Stimulated activated CD8-positive, alpha-beta memory T cell treated with anti-CD3 and anti-CD28 coated beads, Interleukin-15, amount 100 ng/mL, for 1 hour (primary cell): ENCODE measurements at places on chromosomes 11 and 22.
A peak's percentile ranks its signal among the peaks of the same experiment; 100 is the strongest.

GRCh38 chr11:43676933-43677332 lies 3.6 kb upstream of the HSD17B12 start:
- DNase-seq: no peak

DNA sequence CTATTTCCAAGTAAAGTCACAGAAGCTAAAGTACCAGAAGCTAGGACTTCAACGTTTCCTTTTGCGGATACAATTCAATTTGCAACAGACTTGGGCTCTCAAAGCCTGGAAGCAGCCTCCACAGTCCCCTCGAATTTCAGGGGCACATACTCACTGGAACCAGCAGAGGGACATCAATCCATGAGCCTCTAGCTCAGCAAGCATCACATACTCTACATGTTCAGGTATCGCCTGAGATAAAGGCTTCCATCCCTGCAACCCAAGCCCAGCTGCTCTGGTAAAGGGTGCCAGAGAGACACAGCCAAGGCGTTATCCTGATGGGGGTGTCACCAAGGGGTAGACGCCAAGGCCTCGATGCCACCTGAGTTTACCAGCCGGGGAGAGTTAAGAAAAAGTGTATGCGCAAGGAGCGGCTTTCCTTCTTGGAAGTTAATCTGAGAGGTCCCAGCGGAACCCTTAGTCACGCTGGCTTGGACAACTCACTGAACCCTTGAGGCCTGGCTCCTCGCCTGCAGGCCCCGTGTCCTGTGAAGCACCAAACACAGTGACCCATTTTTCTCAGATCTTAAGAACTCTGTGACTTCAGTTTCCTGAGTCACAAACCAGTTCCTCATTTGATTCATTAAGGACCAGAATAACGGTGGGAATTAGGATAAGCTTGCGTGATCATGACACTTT lies 13.0 kb downstream of the LTO1 start:
- no peak for DNase-seq

DNA sequence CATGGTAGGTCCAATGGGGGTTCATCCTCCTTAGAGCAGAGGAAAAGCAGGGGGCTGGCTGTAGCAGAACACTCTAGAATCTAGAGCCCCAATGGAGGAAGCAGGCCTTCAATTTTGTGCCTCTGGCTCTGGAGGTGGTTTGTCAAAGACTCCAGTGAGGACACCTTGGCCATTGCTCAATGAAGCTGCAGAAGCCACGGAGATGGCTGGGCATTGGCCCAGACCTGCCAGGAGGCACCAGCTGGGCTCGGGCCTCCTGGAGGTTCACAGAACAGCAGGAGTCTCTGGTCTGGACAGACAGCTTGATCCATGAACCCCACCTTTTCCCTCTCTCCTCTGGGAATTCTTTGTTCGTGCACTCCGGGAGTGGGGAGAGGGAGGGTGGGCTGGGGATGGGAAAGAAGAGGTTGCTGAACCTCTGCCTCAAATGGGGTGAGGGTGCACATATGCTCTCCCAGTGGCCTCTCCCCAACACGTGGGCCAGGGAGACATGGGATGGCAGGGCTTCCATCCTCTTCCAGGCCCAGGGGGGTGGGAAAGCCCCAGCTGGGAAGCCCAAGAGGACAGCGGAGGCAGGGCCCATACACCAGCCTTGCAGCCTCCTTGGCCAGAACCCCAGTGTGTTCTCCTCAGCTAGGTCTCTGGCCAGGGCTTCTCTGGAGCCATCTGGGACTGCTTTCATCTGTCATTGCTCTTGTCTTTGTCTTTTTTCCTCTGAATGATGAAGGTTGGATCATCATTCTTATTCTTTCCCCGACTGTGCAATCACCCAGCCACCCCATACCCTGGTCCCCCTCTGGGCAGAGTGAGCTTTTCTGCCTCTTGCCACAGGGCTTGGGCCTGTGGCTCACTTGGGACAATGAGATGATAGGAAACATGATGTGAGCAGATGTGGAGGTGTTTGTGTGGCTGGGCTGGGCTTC lies 1019.4 kb downstream of the BRD1 start:
- DNase-seq: no peak

GRCh38 chr11:45021692-45022141 lies 71.0 kb upstream of the TP53I11 start:
- DNase-seq: no peak

DNA sequence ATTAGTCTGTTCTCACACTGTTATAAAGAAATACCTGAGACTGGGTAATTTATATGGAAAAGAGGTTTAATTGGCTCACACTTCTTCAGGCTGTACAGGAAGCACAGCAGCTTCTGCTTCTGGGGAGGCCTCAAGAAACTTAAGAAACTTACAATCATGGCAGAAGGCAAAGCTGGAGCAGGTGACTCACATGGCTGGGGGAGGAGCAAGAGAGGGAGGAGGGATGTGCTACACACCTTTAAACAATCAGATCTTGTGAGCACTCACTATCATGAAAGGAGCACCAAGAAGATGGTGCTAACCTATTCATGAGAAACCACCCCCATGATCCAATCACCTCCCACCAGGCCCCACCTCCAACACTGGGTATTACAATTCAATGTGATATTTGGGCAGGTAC lies 381.6 kb downstream of the ETS1 start:
- DNase-seq: no peak

- DNase-seq: no peak
Measured at GRCh38 chr11:96337541-96338431, 5.2 kb downstream of the MAML2 start.

DNA sequence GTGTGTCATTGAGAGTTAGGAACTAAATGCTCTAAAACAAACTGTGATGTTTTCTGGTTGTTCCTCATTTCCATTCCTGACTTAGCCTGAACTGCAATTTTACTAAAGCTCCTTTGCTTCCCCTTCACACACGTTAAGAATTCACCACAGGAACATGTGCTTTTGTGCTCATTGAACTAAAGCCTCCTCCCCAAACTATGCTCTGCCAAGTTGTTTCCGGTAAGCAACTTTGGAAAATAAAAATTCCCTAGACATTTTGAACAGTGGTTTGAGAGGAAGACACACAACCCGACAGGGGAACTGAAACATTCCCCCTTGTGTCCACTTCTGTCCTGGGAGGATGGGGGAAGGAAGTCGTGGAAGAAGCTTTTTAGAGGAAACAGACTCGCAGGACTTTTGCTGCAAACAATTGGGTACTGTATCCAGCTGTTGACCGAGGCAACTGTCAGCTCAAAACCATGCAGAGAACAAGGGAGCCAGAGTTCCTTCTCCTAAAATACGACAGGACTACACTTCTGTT lies 66.9 kb downstream of the GAB2 start:
- DNase-seq: no peak

DNA sequence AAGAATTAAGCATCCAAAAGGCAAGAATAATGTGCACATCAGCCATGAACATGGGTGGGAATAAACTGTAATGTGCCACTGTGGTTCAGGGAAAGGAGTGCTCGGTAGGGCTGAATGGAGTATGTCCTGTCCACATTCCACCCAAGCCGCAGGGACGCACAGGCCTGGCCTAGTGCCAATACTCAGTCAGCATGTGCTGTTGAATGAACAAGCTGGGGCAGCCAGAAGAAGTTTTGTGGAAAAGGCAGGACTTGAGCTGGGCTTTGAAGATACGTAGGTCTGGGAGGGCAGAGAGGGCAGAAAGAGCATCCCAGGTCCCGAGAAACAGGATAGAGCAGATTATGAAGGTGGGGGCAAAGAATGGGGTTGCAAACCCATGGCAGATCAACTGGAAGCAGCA lies 60.0 kb upstream of the PLET1 start:
- no peak for DNase-seq

- no peak for DNase-seq
Measured at GRCh38 chr11:69294571-69295078, 670 bp downstream of the MYEOV start.

DNA sequence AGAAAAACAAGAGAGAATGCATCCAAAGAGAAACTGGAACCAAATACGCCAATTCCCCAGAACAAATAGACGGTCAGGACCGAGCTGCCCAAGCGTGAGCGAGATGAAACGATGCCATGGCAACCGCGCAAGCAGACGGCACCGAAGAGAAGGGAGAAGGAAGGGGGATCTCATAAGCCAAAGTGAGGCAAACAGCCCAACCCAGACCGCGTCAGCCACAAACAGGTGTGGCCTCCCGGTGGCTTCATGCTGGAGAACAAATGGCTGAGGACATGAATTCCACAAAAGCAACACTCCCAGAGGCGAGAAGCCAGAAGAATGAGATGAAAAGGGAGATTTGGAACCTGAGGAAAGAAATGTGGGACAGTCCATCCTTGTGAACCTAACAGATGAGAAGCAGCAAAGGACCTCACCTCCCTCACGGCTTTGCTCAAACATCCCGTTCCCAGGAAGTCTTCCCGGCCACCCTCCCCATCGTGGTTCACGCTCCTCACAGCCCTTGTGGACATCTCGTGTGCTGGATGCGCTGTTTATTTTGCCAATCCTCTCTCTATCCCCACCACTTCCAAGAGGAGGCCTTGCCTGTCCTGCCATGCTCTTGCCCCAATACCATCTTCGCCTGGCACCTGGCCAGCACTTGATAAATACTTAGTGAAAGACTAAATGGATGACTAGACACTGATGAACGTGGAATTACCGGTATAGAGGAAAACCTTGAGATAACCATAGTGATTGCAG lies 89.1 kb upstream of the RTL6 start:
- no peak for DNase-seq

DNA sequence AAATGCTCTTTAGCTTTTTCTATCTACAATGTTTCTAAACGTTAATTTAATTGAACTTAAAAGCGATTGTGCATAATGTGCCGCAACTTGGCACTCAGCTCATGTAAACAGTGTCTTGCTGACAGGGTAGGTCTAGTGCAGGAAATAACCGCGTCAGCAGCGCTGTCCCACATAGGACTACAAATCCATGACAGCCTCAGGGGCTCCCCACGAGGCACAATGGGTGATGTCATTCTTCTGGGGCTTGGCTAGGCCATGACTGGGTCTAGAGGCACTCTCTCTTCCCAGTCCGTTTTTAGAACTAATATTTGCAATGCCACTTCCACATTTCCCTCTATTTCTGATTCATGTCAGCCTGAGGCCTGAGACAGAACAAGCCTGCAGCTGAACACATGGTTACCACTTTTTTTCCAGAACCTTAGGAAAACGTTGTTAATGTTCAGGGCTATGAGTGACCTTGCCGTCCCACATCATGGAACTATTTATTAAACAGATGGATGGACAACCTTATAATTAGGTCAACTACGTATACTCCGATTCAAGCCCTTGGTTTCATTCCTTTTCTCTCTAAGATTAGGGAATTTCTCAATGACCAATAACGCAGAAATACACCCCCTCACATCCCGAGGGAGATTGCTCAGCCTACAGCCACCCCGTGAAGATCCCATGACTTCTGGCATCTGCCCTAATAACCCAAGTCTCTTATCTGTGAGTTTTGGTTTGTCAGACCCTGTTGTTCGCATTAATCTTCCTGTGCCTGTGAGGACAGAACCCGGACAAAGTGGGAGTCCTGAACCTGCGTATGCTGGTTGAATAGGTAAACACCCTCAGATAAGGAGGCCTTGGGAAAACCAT lies 19.4 kb upstream of the SNX32 start:
- DNase-seq: no peak

GRCh38 chr22:38444783-38445182 lies 10.2 kb downstream of the KCNJ4 start:
- DNase-seq: no peak

GRCh38 chr11:64342869-64343745 lies 3.1 kb downstream of the CCDC88B start:
- DNase-seq: no peak

DNA sequence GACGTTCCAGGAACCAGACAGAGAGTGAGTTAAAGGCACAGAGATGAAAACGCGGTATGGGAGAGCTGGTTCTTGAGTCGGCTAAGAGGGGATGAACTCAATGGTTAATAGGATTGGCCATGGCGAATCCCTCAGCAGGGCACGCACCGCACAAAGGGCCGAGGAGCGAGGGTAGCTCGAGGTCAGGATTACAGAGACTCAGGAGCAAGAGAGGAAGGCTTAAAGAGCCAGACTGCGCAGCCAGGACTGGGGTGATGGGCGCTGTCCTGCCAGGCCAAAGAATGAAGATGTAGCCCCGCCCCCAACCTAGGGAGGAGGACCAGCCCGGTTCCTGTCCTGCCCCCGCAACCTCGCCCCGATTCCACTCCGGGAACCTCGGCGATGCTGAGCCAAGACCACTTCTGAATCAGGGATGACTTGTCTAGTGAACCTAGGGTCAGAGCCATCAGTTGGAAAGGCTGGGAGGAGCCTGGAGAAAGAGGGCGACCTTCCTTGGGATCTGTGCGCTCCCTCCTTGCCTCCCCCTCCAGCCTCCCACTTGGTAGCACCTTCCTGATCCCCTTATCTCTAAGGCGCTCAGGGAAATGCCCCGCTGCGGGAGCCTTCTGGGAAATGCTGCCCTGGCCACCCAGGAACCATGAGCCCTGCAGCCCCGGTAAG lies at the start of gene PLEKHB1:
PLEKHB1 (plus strand) TSS at position 610 of the 660 bp plus-strand sequence; CDS start at position 638, 28 bp downstream.
- DNase-seq: no peak

DNA sequence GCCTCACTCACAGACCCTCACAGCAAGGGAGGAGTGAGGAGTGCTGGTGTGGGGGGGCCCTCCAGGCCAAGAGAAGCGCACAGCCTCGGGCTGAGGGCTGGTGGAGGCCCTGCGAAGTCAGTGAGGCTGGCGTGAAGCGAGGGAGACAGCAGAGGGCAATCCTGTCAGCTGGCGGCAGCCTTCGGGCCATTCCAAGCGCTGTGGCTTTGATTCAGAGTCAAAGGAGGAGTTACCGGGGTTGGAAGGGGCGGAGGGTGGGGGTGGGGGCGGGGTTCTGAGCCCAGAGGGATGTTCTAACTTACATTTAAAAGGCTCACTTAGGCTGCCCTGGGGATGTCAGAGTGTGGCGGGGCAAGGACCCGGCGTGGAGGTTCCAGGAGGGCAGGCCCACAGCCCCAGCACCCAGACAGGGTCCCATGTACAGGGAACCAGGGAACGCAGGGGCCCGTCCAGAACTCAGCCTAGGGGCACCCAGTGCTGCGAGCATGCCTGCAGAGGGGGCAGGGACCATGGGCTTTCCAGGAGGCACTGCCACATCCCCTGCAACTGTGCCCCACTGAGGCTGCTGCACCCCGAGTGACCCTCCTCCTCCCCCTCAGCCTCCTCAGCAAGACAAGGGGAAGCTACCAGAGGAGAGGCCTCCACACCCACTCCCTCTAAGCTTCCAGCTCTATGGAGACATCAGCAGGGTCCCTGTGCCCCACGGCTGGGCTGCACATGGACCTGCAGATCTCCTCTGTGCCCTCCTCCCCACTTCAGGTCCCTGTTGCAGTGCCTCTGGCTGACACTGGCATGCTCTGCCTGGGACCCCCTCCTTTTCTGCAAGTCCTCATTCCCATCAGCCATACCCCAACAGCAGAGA lies 39.7 kb upstream of the TTLL12 start:
- no peak for DNase-seq

GRCh38 chr22:38870312-38870741 lies 1.7 kb downstream of the CBX6 start:
- peak; percentile 81 for DNase-seq

- no peak for DNase-seq
Measured at GRCh38 chr11:1760351-1761109, 3.2 kb downstream of the CTSD start.

GRCh38 chr11:70720281-70720680 lies 322.0 kb downstream of the CTTN start:
- DNase-seq: no peak

DNA sequence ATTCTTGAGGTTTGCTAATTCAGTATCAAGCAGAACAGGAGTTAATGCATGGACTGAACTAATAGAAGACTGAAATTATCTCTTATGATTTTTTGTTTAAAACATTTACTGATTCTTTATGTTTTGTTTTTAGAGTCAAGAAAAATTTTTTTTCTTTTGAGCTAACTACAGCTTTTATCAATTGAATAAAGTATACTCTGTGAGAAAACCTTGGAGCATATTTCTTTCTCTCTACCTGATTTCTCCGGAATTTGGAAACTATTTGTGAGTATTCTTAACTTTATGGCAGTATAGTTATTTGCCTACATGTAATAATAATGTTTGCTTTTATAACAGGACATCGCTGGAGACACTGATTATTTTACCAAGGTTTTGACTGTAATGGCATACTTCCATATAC lies 18.1 kb upstream of the CRTAM start:
- DNase-seq: no peak
